Stimulated activated CD8-positive, alpha-beta memory T cell treated with anti-CD3 and anti-CD28 coated beads, Interleukin-2, amount 100 ng/mL, for 48 hours (primary cell): ENCODE measurements at places on chromosomes 7 and 10.

DNA sequence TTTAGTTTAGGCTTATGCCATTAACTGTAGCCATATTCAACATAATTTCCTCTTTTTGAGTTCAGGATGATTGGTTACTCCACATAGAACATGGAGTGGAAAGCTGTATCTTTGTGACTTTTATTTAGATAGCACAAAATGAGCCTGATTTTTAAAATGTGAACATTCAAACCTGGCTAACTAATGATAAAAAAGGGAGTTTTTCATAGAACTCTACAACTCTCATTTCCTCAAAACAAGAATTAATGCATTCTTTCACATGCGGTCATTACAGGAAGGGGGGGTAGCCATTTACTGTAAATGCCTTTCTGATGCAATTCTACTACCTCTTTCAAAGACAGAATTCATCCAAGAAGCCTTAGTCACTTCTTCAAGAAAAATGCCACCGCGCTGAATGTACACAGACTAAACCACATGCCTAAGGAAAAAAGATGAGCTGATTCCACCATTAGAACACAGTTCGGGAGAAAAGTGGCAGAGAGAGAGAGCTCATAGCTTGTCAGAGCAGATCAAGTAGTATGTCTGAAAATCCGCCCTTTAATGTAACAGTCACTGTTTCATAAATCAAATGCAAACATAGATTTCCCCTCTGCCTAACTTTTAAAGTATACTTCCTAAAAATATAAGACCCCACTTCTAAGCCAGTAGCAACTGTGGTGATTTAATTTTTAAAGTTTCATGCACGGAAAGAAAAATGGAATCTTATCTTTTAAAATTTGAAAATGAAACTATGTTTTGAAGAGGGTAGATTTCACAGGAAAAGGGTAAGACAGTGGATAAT lies 226.4 kb upstream of the KLF14 start:
- no peak for DNase-seq

GRCh38 chr10:33217854-33218253 lies 116.6 kb downstream of the NRP1 start:
- DNase-seq = no peak

DNA sequence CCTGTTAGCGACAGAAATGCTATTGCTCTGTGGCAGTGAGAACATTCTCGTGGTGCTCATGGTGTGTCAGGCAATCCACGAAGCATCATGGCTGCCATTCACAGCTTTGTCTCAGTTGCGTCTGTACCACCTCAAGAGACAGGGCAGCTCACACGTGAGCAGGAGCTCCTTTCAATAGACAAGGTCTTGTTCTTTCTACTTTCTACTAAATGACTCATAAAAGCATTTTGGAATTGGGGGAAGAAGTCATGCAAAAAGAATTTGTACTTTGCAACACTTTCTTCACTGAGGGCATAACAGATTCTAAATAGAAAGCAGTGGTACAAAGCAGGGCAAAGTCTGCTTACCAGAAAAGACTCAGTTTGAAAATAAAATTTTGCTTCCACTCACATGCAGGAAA lies 638.5 kb downstream of the PHTF2 start:
- no peak for DNase-seq

DNA sequence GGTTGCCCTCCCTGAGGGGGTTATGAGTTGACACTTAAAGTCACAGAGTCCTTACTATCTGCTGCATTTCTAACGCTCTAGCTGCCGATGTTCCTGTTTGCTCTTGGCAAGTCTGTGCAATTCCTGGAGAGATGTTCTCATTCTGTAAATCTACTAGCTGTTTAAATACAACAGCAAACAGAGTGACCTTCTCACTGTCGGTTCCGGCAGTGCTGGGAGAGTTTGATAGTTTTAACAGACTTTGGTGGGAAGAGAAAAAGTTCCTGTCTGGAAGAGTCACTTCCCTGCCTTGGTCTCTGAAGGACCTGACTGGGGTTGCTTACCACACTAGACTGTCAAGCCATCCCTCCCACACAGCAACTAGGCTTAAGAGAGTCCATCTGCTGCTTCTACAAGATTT lies 63.3 kb upstream of the ELMO1 start:
- no peak for DNase-seq

DNA sequence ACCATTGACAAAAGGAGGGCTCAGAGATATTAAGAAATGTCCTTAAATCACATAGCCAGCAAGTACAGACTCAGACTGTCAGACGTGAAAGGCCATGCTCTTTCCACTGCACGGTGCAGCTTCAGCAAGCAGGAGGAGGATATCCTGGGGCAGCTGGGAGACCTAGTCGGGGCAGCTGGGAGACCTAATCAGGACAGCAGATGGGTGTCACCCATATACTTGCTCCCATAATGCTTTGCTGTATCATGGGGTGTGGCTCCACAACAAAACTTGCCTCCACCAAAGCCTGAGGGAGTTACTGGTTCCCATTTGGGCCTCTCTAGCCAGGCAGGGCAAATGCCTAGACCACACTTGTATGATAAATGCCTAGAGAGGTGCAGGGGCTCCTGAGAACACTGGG lies 55.4 kb downstream of the GRID1 start:
- DNase-seq = no peak

DNA sequence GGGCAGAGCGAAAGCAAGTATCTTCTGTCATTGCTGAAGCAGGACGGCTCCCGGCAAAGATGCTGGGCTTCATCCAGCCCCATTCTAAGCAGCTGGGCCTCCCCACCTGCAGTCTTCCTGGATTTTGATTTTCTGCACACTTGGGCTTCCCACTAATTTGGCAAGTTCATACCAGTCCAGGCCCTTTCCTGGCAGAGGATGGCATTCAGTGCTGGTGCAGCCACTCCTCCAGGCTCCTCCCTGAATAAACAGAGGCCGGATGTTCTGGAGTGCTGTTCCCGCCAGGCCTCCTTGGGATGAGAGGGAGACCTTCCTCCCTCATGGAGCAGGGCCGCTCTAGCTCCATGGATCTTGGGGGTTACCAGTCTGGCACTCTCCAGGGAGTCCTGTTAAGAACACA lies 3.4 kb downstream of the BAG3 start:
- no peak for DNase-seq

DNA sequence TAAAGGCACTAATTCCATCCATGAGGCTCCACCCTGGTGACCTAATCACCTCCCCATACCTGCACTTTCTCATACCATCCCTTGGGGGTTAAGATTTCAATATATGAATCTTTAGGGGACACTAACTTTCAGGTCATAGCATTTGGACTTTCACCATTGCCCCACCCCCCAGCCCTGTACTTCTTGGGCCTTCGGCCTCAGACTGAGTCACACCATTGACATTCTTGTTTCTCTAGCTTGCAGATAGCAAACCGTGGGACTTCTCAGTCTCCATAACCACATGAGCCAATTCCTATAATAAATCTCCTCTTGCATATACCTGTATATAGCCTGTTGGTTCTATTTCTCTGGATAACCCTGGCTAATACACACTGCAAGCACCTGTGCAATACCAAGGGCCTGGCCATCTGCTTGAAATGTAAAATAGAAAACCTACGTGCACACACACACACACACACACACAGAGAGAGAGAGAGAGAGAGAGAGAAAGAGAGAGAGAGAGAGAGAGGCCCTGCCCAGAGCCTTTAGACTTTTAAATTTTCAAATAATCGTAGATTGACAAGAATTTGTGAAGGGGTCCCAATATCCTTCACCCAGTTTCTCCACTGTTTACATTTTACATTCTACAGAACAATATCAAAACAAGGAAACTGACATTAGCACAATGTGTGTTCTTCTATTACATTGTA lies 25.3 kb downstream of the ANXA8 start:
- no peak for DNase-seq

DNA sequence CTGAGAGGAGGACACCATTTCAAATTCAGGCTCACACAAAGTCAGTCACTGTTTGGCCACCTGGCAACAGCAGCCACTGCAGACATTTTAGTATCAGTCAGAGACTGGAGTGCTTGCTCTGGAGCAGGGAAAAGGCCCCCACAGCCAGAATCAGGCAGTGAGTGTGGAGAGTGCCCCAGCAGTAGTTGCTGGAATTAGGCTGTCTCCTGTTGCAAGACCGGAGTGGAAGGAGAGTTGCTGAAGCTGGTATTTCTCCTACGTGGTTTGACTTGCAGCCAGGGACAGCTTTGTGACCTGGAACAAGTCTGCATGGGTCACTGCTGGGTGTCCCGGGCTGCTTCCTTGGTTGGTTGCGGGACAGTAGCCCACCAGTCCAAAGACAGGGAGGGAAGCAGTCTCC lies 78.4 kb upstream of the TMEM168 start:
- DNase-seq = no peak

- DNase-seq = no peak
Measured at GRCh38 chr10:113026679-113027078, 76.6 kb downstream of the TCF7L2 start.

DNA sequence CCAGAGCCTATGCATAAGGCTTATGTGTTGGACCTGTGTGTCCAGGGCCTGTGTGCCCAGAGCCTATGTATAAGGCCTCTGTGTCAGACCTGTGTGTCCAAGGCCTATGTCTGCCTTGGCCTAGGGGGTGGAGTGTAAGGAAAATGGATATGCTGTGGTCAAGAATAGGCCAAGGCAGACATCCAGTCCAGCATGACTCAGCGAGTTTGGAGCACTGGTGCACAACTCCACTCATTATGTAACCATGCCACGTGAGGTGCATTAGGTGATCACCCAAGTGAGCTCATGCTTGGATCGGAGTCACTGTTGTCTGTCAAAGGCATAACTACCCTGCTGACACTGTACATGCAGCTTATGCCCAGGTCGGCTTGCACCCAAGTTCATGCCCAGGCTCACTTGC lies 238.9 kb downstream of the CACNA2D1 start:
- DNase-seq = no peak

DNA sequence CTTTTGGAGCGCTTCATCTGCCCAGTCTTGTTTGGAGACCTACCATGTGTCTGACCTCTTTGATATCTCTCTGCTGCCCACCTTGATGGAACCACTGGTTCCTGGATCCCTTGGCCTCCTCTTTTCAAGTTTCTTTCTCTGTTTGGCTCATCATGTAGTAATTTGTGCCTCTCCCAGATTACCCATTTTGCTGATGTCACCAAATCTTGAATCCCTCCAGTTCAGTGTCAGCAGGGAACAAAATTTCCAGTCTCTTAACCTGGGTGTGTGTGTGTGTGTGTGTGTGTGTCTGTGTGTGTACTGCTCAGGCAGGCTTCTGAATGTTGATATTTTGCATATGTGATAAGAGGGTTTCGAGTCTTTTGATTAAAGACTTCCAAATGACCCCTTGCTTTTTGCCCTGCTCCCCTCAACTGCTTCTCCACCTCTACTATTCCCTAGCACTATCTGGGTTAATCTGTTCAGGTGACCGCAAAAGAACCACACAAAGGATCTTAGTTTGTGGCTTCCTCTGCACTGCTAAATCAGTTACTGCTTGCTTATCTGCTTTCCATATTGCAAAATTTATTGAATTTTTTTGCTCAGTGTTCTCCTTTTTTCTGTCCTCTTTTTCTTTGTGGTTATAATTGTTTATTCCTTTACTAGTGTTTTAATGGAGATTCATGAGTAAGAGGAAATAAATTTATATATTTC lies 25.7 kb downstream of the MYO3A start:
- DNase-seq = no peak

DNA sequence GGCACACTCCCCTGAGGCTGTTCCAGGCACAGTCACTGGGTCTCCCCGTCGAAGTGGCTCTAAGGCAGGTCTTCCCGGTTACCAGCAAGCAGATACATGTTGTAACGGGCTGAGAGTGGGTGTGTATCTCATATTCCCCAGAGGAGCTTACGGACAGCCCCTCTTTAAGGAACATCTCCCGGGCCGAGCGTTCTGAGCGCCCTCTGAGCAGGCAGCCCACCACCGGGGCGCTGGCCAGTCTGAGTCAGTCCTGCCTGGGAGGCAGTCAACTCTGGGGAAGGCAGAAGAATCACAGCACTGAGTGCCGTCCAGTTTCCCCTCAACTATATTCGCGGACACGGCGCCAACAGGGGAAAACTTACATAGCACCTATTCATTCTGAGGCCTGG lies 117.4 kb downstream of the LHPP start:
- no peak for DNase-seq

DNA sequence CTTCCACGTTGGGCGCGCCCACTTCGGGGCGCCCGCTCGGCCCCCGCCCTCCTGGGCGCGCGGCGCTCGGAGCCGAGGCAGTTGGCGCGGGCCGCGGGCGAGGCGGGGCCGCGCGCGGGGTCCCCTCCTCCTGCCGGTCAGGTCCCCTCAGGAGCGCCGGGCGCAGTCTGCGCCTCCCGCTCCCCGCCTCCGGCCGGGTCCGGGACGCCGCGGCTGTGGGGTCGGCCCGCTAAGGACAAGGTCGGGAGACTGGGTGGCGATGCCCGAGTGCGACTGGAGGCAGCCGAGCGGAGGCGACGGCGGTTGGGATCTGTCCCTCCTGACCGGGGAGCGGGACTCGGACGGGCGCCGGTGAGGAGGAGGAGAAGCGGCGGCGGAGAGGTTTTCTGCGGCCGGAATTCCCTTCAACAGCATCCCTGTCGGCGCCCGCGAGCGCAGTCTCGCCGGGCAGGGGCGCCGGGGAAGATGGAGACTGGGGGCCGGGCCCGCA lies at the start of gene ATRNL1:
TSS of gene ATRNL1 (plus strand) at position 80 of the 490 bp plus-strand sequence. CDS start at position 466, 386 bp downstream.
- DNase-seq = no peak

DNA sequence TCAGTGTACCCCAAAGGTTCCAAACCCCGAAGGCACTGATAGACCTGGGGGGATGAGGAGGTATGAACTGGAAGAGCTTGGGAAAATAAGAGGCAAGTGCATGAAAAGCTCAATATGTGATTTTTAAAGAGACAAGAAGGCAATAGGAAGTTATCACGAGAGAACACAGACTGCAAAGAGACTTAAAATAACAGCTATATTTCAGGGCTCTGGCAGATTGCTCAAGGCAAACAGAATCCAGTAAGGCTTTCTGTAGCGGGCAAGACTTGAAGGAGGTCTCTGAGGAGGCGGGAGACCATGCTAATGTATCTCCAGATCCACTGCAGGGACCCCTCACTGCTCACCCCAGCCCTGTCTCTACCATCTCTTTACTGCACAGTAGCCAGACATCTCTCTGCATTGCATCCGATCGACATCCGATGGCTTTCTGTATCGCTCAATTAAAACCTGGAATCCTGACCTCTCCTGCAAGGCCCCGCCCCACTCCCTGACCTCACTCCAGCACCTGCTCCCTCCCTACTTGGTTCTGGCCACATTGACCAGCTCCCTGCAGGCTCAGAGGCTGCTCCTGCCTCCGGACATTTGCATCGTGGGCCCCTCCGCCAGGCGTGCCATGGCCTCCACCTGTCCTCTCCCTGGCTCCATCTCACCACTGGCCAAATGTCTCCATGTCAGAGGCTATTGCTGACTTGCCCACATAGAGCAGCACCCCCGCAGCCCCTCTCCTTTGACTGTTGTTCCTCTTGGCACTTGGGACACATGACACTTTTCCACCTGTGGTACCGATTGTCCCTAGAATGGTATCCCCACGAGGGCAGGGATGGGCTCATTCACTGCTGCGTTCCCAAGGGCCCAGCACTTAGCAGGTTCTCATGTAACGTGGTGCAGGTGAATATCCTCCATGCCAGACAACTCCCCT lies 118.0 kb downstream of the PRKAG2 start:
- no peak for DNase-seq
